Naive B cell (primary cell): ENCODE measurements at places on chromosomes 16 and 17. TPM values are rescaled to one million over a fixed set of nuclear protein-coding genes. Genes with fewer than 3 reads are reported as not detected.

The OTOP3 gene
- not detected for polyA plus RNA-seq

The IGSF6 gene
- polyA plus RNA-seq = 0.59 TPM

The TEKT1 gene
- not detected for polyA plus RNA-seq

The CPHXL gene
- polyA plus RNA-seq = not detected

The PYDC1 gene
- not detected for polyA plus RNA-seq

The TRIM47 gene
- 0.97 TPM for polyA plus RNA-seq

The SMIM36 gene
- polyA plus RNA-seq = not detected

The ATPAF2 gene
- polyA plus RNA-seq = 24.0 TPM

The SLC13A2 gene
- not detected for polyA plus RNA-seq

The NOL3 gene
- 0.27 TPM for polyA plus RNA-seq

The ANKRD13B gene
- not detected for polyA plus RNA-seq

The KRT12 gene
- polyA plus RNA-seq = not detected

The SEZ6L2 gene
- not detected for polyA plus RNA-seq

The CDH8 gene
- polyA plus RNA-seq = not detected

The GHDC gene
- 24.9 TPM for polyA plus RNA-seq

The CACNA1G gene
- polyA plus RNA-seq = not detected

The PIK3R6 gene
- 0.30 TPM for polyA plus RNA-seq

The HP gene
- 0.38 TPM for polyA plus RNA-seq

The CCL8 gene
- not detected for polyA plus RNA-seq

The RHBDF2 gene
- polyA plus RNA-seq = 54.8 TPM

The EPN3 gene
- polyA plus RNA-seq = not detected

The ALOX12B gene
- 2.4 TPM for polyA plus RNA-seq

The MLST8 gene
- 36.1 TPM for polyA plus RNA-seq

The CDRT4 gene
- polyA plus RNA-seq = not detected

The RSL1D1 gene
- 171 TPM for polyA plus RNA-seq

The ATP2C2 gene
- not detected for polyA plus RNA-seq

The APOBR gene
- polyA plus RNA-seq = not detected

The HEATR9 gene
- not detected for polyA plus RNA-seq

The GRB7 gene
- not detected for polyA plus RNA-seq

The GRAPL gene
- 4.3 TPM for polyA plus RNA-seq

The GPS2 gene
- polyA plus RNA-seq = 105 TPM

The MAPT gene
- not detected for polyA plus RNA-seq

The TAT gene
- polyA plus RNA-seq = not detected

The HOXB13 gene
- not detected for polyA plus RNA-seq

The RNF40 gene
- polyA plus RNA-seq = 27.8 TPM

The AXIN2 gene
- polyA plus RNA-seq = not detected

The TNS4 gene
- not detected for polyA plus RNA-seq

The LCAT gene
- polyA plus RNA-seq = 4.2 TPM

The PLXDC1 gene
- polyA plus RNA-seq = not detected
